Body of pancreas (tissue), 4 donors: ENCODE measurements at places on chromosomes 5 and 9.

DNA sequence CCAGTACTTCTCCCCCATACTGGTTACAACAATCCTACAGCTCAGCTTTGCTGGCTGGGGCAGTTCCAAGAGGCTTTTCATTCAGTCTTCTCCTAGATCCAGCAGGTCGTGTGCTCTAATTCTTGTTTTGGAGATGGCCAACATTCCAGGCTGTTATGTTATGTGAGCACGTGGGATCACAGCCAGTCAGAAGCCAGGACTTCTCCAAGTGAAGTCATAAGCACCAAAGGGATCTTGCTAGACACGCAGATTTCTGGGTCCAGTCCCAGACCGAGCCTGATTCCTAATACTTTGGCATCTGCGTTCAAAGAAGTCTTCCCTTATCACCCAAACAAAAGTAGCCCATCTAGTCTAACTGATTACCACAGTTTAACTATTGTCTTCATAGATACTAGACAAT is 1.4 kb upstream of the LARP1 start:
- peak; percentile 51 for DNase-seq

DNA sequence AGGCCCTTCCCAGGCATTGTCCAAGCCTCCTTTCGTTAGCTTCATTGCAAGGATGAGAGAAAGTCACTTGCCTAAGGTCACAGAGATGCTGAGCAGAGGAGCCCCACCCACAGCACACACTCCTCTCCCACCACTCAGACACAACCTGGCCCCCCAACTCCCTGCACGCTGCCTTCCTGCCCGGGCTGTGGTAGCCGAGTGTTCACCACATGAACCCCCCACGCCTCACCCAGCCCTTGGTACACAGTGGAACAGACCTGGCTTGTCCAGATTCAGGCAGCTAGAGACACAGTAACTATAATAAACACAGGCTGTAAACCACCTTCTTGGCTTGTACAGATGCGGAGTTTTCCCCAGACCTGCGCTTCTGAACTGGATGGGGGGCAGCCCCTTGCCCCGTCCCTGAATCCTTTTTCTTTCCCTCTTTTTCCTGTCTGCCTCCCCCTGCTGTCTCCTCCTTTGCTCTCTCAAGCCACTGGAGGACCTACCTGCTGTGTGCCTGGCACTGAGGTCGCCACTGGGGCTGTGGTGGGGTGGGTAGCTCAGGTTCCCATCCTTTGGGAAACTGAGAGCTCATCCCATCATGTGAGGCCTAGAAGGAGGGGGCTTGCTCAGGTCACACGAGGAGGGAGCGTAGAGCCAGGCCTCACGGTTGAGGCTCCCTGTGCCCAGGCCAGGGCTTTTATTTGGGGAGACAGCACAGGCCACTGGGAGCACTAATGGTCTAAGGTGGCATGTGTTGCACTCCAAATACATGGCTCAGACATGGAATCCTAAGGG is 55.7 kb upstream of the SYNPO start:
- no peak for DNase-seq

DNA sequence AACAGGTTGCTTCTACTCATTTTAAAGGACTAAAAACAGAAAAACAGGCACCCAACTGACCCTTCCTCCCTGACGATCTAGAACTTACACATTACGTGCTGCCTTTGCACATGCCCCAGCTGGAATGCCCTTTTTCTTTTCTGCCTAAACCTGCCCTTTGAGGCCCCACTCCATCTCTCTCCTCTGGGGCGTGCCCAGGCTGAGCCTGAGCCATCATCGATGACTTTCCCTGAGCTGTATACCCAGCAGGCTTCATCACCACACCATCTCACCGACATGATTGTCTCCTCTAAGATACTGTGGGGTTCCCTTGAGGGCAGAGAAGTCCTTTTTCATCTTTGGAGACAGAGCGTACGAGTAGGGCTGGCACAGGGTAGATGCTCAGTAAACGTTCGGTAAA is 24.1 kb upstream of the GABBR2 start:
- no peak for DNase-seq

GRCh38 chr5:1133510-1134201 is 21.8 kb upstream of the SLC12A7 start:
- no peak for DNase-seq

DNA sequence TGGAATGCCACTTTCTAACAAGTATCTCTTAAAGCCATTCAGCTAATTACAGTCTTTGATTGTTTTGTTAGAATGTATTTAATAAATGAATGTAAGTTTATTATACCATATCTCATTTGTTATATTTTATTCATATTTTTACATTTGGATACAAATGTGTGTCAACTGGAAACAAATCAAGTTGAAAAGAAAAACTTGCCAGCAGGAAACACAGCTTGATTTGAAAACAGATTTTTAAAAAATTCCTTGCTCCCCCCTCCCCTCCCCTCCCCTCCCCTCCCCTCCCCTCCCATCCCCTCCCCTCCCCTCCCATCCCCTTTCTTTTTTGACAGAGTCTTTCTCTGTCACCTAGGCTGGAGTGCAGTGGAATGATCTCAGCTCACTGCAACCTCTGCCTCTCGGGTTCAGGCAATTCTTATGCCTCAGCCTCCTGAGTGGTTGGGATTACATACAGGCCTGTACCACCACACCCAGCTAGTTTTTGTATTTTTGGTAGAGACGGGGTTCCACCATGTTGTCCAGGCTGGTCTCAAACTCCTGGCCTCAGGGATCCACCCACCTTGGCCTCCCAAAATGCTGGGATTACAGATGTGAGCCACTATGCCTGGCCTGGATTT is 227.6 kb downstream of the WDR70 start:
- no peak for DNase-seq

DNA sequence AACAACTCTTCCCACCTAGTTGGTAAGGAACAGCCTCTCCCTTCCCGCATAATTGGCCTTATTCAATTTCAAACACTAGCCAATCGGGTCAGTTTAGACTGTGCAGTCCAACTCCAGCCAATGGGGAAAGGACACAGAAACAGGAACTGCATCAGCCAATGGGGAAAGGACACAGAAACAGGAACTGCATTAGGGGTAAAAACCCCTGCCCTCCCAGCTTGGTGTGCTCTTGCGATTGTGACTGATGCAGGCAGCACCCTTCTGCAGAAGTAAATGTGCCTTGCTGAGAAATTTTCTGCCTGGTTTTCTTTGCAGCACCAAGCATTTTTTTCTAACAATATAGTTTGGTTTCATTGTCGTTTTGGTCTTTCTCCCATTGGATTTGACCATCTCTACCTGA is 8.5 kb upstream of the GLT6D1 start:
- DNase-seq, result no peak
